ENCODE measurements at places on chromosomes 1 and 21. TPM values are rescaled to one million over a fixed set of nuclear protein-coding genes. Genes with fewer than 3 reads are reported as not detected.

GRCh38 chr1:207805841-207806421 is 54.1 kb downstream of the CD46 start:
- peak; percentile 79 for DNase-seq

BEST4 gene
- total RNA-seq: not detected

DNA sequence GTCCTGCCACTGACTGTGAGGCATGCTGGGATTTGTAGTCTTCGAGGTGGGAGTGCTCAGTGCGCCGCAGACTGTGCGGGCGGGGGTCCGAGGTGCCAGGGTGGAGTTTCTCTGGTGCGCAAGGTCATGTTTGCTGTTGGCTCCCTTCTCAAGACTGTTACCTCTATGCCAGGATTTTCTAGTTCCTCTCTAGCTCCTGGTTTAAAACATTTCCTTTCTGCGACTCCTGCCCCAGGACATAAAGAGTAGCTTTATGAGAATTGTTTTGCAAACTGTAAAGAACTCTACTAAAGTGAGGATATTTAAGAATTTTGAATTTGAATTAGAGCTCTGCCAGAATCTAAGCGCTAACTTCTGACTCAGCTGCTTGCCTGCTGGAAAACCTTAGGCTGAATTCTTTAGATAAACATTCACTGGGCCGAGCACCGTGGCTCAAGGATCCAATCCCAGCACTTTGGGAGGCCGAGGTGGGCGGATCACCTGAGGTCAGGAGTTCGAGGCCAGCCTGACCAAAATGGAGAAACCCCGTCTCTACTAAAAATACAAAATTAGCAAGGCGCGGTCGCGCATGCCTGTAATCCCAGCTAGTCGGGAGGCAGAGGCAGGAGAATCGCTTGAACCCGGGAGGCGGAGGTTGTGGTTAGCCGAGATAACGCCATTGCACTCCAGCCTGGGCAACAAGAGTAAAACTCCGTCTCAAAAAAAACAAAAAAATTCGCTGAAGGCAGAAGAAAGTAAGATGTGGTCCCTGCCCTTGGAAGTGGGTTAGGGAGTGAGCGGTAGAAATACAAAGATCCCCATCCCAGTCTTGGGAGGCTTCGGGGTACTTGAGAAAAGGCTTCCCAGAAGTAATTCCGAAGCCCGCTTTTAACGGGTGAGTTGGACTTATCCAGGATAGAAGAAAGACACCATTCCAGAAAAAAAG is 992 bp upstream of the USP48 start:
- no peak for DNase-seq

AUNIP gene
- 0.27 TPM for total RNA-seq

- no peak for DNase-seq
Measured at GRCh38 chr1:3983181-3983580, 83.1 kb upstream of the C1orf174 start.

TNFSF4 gene
- 0.19 TPM for total RNA-seq

DNA sequence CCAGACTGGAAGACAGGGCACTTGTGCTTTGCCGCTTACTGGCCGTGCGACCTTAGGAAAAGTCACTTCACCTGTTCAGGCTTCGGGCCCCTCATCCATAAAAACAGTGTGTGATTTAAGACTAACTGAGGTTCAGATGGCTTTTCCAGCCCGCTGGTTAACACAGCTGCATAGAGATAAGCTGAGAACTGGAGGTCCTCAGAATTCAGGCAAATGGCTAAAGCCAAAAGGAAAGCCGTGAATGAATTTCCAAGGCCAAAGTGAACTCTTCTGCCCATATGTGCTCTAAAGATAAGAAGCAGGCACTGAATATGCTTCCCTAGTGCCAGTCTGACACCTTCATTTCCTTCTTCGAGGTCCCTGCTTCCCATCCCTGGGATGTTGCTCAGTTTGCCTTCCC is 23.5 kb upstream of the SARS1 start:
- no peak for DNase-seq

- DNase-seq: no peak
Measured at GRCh38 chr1:33327587-33328325, 6.9 kb upstream of the A3GALT2 start.

Data from heart left ventricle (tissue), 16 donors.